ENCODE measurements at places on chromosomes 3 and 15.

- DNase-seq: no peak
Measured at GRCh38 chr3:149941186-149941585, 29.5 kb downstream of the PFN2 start.

DNA sequence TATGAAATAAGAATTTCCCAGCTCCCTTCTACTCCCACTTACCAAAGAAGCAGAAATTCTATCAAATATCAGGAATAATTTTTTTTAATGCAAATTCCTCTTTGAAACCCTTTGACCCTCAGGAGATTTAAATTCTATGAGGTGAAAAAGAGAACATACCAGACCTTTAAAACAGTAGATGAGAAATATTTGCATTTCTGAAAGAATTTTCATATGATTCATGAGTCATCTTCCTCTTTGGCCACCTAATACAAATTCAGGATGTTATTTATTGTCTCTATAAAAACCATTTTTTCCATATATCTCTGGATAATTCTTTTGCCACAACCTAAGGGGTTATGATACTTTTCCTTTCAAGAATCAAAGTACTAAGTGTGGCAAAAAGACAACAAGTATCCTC is 67.3 kb upstream of the ST3GAL6 start:
- DNase-seq: no peak

- no peak for DNase-seq
Measured at GRCh38 chr3:175432376-175433025, 573.4 kb downstream of the NAALADL2 start.

DNA sequence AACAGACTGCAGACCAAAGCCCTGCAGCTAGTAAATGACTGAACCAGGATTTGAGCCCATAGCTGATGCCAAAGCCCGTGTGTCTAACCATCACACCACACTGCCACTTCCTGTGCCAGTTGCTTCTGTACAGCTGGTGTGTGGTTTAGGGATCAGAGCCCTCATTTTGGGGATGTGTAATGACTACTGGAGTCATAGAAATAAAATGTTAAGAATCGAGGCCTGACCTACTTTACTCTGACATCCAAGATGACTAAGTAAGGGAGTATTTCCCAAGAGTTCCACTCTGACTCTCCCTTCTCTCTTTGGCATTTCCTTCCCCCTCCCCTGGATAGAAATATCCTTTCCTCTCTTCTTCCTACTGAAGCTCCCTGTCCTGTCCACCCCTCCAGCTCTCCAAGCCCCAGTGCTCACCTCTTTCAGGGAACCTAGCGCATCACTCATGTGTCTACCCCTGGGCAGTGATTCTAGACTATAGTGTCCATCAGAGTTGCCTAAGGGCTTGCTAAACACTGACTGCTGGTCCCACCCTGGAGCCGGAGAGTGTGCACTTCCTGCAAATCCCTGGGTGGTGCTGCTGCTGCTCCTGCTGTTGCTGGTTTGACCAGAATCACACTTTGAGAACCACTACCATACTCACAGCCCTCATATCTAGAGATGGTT is 53.8 kb downstream of the MGLL start:
- no peak for DNase-seq

DNA sequence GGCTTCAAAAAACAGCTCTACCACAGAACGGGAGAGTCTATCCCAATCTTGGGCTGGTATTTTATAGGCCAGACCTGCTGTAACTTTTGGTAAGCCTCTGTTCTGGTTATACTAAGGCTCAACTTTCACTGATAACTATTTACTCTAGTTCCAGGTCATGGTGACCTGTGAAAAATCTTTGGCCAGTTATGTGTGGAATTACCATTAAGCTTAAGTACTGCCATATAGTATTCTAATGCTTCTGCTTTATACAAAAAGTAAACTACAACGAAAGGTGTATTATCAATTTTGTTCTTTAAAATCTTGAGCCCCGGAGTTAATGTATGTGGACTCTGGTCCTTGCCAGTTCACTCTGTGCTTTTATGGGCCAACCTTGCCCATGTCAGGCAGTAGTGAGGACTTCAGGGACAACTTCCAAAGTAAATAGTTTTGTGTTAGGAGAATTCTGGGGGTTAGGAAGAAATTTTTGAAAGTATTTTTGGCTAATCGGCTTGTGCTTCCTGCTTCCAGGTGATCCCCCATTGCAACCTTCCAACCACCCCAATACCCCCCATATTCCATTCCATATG is 6.4 kb downstream of the SIAH2 start:
- no peak for DNase-seq

GRCh38 chr3:9852528-9852927 is 8.7 kb upstream of the RPUSD3 start:
- DNase-seq: no peak

GRCh38 chr3:144770915-144771351 is 799.3 kb downstream of the DIPK2A start:
- no peak for DNase-seq

- DNase-seq: no peak
Measured at GRCh38 chr15:93265111-93265556, 176.1 kb upstream of the RGMA start.

GRCh38 chr15:91456921-91457320 is 356.9 kb downstream of the SV2B start:
- DNase-seq: no peak

- no peak for DNase-seq
Measured at GRCh38 chr3:146532406-146532805, 12.0 kb downstream of the PLSCR1 start.

DNA sequence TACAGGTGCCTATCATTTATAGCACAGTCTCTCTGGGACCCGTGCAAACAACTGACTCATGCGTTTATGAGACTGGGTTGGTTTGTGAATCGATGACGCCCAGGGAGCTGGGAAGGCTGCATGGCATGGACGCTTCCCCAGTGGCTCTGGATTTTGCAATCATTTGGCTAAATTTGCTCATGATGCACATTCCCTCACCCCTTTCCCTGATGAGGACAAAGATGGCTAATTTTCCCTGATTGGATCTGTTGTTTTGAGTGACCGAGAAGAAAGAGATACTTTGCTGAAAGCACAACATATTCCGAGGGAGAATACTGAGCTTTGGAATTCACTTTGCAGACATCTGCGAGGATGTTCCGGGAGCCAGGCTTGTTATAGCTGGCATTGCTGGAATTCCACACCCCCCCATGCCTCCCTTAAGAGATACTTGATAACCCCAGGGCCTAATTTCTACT is 51.1 kb downstream of the CGNL1 start:
- no peak for DNase-seq

- no peak for DNase-seq
Measured at GRCh38 chr15:70181626-70182255, 84.0 kb upstream of the TLE3 start.

DNA sequence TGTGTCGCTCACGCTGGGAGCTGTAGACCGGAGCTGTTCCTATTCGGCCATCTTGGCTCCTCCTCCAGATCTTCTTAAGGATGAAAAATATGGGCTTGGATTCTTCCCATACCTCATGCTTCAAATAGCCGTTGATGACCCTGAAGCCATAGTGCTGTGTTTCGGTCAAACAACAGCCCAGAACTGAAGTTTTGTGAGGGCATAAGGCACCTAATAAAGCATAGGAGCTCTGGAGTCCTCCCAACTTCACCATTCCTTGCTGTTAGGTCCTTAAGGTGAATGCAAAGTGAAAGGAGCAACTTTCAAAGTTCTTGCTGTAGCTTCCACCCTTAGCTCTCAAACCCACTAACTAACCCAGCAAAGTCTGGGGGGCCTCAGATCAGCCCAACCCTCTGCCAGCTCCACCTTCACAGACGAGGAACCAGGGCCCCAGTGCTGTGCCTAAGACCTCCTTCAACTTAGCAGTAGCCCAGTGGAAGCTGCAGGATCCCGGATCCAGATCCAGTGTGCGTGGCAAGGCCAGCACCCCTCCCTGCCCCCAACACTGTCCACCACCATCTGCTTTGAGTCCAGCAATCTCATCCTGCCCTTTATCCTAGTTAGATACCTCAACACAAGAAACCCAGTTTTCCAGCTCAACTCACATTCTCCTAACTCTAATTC is at the start of gene GRK7:
TSS of gene GRK7 (plus strand) at position 321 of the 663 bp plus-strand sequence. CDS start 14,877 bp downstream, outside the sequence.
- DNase-seq: no peak

DNA sequence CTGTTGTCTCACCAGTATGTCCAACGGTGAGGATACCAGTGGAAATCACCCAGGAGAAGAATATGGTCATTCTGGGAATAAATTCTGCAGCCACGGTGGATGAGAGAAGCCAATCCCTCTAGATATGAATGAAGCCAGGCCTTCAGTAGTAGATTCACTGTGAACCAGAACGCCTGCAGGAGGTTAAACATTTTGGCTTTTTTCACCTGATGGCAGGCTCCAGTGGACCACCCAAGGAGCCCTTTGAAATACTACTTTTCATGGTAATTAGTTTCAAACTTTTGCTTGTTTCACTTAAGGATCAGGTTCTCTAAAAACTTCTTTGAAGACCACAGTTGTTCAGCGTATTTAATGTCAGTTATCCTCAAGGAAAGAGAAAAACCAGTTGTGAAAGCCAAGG is 353.4 kb downstream of the RORA start:
- no peak for DNase-seq

GRCh38 chr3:155271343-155271613 is 22.2 kb downstream of the STRIT1 start:
- DNase-seq: no peak

DNA sequence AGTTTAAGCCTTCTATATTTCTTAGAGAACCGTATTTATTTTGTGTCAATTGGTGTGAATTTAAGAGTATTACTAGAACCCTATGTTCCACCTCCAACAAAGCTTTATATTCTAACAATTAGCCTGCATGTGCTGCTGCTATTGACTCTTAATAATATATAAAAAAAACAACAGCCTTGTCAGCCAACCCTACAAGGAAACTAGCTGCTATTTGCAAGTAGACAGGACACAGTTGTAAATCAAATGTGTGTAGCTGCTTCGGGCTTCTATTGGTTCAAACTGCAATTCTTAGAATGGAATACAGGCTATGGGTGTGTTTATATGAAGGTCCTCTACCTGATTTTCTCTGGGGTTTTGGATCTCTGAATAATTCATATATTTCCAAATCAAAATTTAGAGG is 60.7 kb downstream of the ZBTB20 start:
- DNase-seq: no peak

DNA sequence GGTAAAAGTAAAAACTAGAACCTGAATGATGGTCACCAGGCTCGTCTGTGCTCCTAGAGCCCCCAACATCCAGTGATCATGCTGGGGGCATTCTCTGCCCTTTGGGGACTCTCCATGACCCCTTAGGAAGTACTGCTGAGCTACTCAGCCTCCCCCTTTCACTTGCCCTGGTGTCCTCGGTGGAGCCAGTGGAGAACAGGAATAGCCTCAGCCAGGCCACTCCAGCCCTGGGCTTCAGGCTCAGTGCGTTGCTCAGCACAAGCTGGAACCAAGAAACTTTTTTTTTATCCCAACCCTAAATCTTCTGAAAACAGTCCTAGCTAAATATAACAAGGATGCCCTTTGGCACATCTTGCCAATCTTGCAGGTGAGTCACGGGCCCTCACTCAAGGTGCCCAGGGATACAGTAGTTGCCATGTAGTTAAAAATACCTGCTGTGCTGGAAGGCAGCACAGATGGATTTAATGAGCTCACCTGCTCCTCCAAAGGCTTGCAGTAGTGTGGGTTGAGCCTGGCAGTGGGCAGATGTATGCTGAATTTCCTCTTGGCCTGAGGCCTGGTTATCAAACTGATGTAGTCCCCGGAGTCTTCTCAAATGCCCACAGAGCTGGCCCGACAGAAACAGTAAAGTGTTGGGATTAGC is 46.9 kb upstream of the TMEM158 start:
- DNase-seq: no peak

GRCh38 chr3:182729903-182730674 is 63.2 kb upstream of the ATP11B start:
- DNase-seq: no peak

DNA sequence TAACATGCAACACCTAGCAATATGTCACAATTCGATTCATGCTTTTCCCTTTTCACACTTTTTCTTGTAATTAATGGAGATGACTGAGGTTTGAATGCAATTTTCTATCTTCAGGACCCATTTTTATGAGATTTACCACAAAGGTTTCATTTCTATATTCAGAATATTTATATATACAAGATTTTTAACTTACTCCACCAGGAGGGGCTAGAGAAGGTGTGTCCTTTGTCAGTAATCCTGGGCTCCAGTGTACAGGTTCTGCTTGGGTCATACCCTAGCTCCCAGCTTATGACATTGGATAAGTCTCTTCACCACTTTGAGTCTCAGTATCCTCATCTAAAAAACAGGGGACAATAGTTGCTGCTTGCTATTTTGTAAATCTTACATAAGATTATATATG is 95.7 kb upstream of the SLC24A5 start:
- no peak for DNase-seq

- DNase-seq: no peak
Measured at GRCh38 chr3:65857327-65857726, 181.4 kb downstream of the MAGI1 start.

GRCh38 chr15:70251246-70251990 is 153.7 kb upstream of the TLE3 start:
- no peak for DNase-seq

DNA sequence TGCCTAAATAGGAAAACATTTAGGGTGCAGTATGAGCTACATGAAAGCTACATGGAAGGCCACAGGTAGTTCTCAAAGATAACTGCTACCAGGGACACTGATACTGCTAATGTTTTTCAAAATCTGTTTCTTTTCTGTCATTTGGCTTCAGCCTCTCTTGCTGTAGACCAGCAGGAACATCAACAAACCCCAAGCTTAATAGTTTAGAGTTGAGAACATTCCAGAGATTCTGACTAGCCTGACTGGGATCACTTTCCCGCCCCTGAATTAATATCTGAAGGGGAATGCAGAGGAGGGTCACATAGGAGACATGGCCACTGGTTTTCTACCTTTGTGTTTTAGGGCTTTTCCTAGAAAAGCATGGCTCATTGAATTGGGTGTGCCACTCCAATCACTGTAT is 16.9 kb upstream of the C3orf38 start:
- DNase-seq: no peak

DNA sequence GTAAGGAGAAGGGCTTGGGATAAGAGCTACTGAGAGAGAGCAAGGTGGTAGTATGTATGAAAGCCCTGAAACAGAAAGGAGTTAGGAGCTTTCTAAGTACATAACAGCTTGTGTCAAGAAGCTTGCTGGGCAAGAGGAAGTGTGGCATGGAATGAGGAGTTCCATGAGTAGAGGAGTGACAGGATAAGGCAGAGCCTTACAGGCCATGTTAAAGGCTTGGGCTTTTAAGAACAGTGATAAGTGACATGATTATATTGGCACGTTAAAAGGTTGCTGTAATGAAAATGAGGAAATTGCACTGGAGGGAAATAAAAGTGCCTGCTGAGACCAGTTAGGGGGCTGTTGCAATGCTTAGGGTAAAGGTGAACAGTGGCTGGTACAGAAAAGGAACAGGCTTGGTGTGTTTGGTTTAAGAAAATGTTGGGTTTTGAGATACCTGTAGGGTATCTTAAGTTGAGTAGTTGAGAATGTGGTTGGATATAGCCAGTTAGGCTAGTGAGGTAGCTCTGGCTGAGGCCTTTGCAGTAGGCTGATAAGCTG is 49.0 kb downstream of the MEF2A start:
- DNase-seq: peak; percentile 8

- DNase-seq: no peak
Measured at GRCh38 chr3:134998855-134999254, 203.8 kb downstream of the EPHB1 start.

- DNase-seq: no peak
Measured at GRCh38 chr3:39467394-39468107, at the start of gene MOBP. TSS of gene MOBP (plus strand) at chr3:39467680. CDS start at chr3:39502070, 34,390 bp downstream.
